ENCODE measurements at places on chromosomes 7 and 10. TPM values are rescaled to one million over a fixed set of nuclear protein-coding genes. Genes with fewer than 3 reads are reported as not detected.

The GUSB gene
- total RNA-seq = 50.1 TPM

The MEOX2 gene
- 8.3 TPM for total RNA-seq

The FAM25G gene
- not detected for total RNA-seq

The SEMA3C gene
- total RNA-seq = 139 TPM

The SLC13A1 gene
- 10.6 TPM for total RNA-seq

The CPA4 gene
- total RNA-seq = 0.41 TPM

The ANKRD7 gene
- 2.5 TPM for total RNA-seq
